Stimulated activated CD4-positive, alpha-beta T cell treated with anti-CD3 and anti-CD28 coated beads, Interleukin-1b, Interleukin-23, amount 100 ng/mL, for 1 hour (primary cell): ENCODE measurements at places on chromosomes 5 and 9.

DNA sequence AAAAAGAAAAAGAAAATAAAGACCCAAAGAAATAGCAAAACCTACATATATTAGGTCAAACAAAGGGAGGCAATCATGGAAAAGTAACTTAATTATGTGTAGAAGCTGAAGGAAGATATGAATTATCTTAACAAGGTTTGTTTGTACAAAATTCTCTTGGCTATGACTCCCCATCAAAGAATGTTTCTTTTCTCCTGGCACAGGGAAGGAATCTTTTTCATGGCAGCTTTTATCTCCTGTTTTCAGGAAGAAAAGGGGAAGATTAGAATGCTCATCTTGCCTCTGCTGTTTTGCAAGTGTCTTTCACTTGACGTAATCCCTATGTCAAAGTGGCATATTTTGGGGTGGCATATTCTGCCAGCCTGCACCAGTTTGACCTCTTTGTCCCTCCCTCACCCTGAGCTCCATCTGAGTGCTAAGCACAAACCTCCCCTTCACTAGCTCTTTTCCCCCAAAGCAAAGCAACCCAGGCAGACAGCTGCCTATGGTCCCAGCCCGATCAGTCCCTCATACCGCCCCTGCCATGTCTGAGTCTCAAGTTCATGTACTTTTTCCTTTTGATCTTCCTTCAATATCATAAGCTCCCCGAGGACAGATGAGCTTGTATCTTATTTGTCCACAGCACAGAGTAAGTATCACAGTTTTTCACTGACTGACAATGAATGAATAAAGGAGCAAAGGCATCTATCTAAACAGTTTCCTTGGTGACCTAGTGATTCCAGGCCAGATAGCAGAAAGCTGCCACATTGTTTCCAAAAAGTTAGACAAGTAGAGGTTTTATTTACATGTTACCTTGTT lies 242.8 kb upstream of the ANKRD55 start:
- DNase-seq, result no peak

DNA sequence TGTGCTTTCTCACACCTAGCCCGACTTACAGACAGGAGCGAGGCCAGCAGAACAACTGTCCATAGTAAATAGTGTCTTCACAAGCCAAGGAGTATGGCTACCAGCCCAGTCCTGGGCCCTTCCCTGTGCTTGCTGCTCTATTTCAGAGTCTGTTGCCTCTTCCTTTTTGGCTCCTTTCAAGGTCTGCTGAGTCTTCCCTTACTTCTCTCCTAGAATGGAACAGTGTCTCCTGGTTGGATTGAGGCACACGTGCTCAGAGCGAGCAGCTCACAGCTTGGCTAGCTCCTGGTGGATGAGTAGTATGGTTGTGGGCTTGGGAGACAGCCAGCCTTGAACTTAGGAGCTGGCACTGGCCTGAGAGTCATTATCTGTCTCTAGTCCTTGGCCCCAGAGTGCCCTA lies 72.8 kb downstream of the TLE4 start:
- no peak for DNase-seq

DNA sequence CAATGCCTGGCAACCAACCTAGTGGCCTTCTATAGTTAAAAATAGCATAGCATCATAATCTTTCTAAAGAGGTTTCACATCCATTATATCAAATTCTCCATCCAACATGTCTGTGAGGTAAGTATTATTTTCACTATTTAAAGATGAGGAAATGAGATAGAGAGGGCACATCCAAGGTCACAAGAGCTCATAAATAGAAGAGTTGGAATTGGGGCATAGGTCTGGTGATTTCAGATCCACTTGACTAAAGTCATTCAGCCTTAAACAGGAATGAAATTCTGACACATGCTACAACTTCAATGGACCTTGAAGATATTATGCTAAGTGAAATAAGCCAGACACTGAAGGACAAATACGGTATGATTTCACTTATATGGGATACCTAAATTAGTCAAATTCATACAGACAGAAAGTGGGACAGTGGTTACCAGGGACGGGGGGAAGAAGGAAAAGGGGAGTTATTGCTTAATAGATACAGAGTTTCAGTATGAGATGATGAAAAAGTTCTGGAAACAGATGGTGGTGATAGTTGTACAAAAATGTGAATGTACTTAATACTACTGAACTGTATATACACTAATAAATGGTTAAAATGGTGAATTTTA lies 259.6 kb upstream of the NR4A3 start:
- DNase-seq, result no peak

GRCh38 chr9:32866273-32866672 lies 82.9 kb downstream of the TMEM215 start:
- DNase-seq, result no peak

- DNase-seq, result no peak
Observed at GRCh38 chr9:86868616-86869015, 78.7 kb downstream of the GAS1 start.

- no peak for DNase-seq
Observed at GRCh38 chr5:136424835-136425584, 59.7 kb upstream of the TRPC7 start.
